HuH-7.5 (cell line): ENCODE measurements at places on chromosomes 13 and 19.
A peak's percentile ranks its signal among the peaks of the same experiment; 100 is the strongest.

- no peak for DNase-seq
Observed at GRCh38 chr13:50626101-50626547, 217.4 kb downstream of the DLEU7 start.

DNA sequence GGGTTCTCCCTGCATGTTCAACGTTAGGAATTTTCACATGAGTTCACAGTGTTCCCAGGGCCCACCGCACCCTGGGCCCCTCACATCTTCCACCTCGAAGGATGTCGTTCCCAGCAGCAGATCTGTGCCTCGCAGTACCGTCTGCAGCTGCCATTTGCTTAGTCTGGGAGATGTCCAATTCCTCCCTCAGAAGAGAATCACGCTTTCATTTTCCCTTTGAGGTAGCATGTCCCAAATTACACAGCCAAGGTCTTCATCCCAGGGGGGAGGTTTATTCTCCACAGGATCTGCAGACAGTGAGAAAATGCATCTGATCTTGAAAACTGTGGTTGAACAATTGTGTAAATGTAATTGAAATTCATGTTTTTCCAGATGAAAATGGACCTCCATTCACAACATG lies 150.2 kb downstream of the DCT start:
- no peak for DNase-seq

- DNase-seq: no peak
Observed at GRCh38 chr13:24005755-24006281, 108.5 kb upstream of the C1QTNF9B start.

DNA sequence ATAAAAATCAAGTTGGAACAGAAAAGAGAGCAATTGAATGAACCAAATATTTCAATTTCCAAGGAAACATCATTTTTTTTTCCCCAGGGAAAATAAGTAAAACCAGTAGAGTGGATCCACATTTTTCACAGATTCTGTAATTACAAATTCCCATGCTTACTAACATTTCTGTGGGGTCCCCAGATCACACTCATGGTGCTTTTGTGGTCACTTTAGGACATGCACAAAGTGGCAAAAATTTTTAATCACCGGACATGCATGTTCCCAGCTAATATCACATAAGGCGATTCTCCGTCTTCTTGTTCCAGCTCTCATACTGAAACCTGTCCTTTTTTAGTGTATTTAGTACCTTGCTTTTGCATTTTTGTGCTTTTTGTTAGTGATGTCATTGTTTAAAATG lies 748.2 kb upstream of the SLITRK1 start:
- no peak for DNase-seq

- DNase-seq: peak; percentile 99
Observed at GRCh38 chr19:8505680-8506401, 3.4 kb upstream of the PRAM1 start.

DNA sequence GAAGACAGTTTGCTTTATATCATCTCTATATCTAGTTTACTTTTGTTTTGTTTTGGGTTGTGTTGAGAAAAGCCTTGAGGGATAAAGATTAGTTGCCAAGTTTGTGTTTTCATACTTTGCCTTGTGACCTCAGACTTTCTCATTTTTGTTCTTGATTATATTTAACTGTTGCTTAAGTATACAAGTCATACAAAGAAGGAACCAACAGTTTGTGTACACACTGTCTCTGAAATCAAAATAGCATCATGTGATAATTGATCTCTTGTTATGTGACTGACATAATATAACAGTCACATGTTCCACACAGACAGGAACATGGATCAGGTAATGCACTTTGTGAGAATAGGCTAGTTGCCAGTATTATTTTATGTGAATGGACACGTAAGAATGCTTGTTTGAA lies 70.8 kb downstream of the SHISA2 start:
- no peak for DNase-seq

DNA sequence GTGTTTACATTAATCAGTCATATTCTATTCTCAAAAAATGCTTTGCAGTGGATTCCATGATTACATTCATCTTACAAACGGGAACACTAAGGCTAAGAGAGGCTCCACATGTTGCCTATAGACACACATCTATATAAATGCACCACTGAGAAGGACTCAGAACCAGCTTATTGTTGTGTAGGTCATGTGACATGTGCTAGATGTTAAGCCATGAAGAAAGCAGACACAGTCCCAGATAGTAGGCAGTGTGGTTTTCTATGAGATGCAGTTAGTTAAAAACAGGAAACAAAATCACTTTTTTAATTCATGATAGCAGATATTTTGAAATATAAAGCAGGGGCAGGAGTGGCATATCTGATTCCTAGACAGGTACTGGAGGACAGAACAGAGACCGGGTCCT lies 10.7 kb downstream of the SIGLEC6 start:
- no peak for DNase-seq

GRCh38 chr19:40217027-40217810 lies 965 bp downstream of the TTC9B start:
- DNase-seq: no peak

DNA sequence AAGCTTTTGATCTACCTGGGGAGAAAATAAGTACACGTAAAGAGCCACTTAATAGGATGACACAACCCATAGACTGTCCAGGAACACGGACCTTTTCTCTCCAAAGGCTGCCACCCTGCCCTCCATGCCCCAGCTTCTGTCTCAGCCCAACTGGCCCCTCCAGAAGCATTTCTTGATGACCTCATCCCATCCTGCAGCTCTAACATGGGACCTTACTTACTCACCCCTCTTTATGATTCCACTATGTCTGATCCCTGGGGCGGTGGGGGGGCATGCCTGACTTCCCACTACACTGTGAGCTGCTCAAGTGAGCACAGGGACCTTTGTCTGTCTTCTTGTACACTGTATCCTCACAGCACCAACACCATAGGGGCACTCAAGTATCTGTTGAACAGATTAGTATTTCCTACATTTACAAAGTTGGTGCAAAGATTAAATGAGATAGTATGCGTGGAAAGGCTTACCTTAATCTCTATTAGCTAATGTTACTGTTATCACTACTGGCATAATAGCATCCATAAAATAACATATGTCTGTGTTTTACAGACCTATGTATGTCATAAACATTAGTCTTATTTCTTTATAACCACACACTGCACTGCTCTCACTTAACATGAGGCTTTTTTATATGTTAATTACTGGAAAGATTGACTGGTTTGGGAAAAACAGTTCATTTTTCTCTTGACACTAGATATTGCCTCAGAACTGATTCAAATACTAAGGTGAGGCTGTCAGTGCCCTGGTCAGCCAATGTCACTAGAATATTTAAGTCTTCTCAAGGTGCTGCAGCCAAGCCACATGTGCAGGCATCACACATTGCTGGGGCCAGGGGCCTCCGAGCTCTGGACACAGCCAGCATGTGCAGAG lies 100.9 kb downstream of the FOXO1 start:
- no peak for DNase-seq

GRCh38 chr19:47005164-47005641 lies 14.4 kb upstream of the NPAS1 start:
- DNase-seq: no peak

DNA sequence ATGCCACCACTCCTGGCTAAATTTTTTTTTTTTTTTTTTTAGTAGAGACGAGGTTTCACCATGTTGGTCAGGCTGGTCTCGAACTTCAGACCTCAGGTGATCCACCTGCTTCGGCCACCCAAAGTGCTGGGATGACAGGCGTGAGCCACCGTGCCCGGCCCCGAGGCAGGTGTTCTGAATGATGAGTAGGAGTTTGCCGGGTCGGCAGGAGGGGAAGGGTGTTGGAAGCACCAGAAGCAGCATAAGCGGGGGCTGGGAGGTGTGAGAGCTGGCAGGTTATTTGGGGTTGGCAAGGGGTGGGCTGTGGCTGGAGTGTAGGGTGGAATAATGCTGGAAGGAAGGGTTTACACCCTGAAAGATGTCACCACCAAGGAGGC lies 1.8 kb downstream of the SPPL2B start:
- no peak for DNase-seq

DNA sequence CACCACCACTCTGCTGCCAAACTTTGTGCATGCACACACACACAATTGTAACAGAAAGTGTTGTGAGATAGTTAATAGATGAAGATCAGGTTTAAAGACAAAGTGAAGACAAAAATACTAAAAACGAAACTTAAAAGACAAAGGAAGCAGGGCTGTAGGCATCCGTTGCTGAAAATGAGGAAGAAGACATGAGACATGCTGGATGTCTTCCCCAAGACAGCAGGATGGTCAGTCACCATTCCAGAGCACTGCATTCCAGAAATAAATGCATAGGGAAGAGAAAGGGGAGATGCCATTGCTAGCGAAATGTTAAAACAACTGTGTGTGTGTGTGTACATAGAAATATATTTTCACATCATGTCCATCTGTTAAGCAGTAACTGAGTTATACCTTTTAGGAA lies 520.1 kb downstream of the SUCLA2 start:
- no peak for DNase-seq

DNA sequence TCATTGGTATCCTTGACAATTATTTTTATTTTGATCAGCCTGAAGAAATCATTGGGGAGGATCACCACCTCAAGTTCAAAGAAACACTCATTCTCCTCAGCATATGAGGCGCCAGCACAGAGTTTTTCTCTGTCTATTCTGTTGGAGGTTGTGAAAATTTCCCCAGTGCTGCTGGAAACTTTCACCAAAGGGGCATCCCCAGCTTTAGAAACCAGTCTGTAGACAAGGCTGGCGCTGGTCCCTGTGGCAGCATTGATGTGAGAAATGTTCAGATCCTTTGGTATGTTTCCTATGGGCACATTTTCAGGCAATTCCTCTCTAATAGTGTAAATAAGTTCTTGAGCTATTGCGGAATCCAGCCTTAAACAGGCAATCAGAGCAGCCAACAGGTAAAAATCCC lies 2.1 kb downstream of the PCDH9 start:
- DNase-seq: no peak

- no peak for DNase-seq
Observed at GRCh38 chr13:20231839-20232555, at the start of gene GJB6. Gene GJB6 (minus strand): TSS chr13:20232319. CDS start chr13:20223480, 8,839 bp downstream.

GRCh38 chr13:112995395-112996191 lies 26.6 kb downstream of the MCF2L start:
- no peak for DNase-seq

GRCh38 chr19:48963371-48964204 lies 1.5 kb upstream of the FTL start:
- DNase-seq: peak; percentile 91

DNA sequence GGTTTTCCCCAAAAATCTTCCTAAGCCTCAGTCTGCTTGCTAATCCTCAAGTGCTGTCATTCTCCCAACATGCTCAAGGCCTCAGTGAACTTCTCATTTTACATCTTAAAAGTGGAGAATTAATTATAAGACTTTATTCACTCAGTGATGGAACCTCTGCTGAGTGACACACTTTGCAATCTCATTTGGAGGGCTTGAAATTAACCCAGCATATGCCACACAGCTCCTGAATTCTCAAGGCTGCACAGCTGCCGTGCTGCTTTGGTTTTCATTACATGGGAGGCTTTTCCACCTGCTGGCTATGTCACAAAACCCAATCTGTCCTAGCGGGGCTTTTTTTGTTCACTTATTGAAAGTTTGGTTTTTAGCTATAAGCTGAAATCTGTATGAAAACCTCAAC lies 28.3 kb upstream of the SERPINE3 start:
- no peak for DNase-seq

- no peak for DNase-seq
Observed at GRCh38 chr13:82797876-82798275, 1084.4 kb downstream of the SLITRK1 start.

DNA sequence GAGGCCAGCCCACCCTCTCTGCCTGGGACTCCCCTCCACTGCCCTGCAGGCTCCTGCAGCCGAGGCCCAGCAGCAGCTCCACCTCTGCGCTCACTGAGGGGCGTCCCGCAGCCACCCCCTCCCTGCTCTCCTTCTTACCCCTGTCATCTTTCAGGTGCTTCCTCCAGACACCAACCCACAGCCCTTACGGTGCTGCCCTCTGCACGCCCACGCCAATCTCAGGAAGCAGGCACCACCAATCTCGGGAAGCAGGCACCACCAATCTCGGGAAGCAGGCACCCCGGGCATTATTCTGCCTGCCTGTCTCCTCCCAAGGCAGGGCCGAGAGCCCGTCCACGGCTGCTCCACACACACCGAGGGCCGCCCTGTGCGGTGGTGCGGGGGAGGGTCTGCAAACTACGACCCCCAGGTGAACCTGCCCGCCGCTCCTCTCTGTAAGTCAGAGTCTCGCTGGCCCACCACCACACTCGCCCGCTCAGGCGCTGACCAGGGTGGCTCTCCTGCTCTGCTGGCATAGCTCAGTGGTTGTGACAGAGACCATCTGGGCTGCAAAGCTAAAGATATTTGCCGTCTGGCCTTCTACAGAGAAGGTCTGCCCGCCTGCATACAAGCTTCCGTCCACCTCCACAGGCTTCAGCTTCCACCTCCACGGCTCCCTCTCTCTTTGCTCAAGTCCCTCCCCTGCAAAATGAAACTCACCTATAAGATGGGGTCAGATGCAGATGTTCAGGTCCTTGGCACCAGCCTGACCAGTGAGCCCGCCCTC lies 2.9 kb downstream of the LSM7 start:
- DNase-seq: no peak

DNA sequence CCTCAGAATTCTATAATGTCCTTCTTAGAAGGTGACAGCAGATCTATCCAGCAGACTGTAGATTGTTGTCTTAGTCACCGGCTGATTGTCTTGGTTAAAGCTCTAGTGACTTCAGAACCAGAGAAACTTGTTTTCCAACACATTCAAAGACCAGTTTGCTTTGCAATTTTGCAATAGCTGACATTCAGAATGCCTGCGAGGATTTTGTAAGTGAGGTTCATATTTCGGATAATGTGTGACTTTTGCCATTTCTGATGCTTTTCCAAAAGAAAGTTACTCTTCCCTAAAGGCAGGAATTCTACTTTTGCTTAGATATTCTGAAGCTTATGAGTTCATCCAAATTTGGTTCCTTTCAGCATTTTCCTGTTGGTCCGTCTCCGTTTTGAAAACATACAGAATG lies 13.2 kb downstream of the SPINT2 start:
- DNase-seq: no peak

GRCh38 chr13:41212881-41213280 lies 18.5 kb upstream of the KBTBD7 start:
- no peak for DNase-seq

- no peak for DNase-seq
Observed at GRCh38 chr19:19425170-19425875, 19.8 kb downstream of the GATAD2A start.

DNA sequence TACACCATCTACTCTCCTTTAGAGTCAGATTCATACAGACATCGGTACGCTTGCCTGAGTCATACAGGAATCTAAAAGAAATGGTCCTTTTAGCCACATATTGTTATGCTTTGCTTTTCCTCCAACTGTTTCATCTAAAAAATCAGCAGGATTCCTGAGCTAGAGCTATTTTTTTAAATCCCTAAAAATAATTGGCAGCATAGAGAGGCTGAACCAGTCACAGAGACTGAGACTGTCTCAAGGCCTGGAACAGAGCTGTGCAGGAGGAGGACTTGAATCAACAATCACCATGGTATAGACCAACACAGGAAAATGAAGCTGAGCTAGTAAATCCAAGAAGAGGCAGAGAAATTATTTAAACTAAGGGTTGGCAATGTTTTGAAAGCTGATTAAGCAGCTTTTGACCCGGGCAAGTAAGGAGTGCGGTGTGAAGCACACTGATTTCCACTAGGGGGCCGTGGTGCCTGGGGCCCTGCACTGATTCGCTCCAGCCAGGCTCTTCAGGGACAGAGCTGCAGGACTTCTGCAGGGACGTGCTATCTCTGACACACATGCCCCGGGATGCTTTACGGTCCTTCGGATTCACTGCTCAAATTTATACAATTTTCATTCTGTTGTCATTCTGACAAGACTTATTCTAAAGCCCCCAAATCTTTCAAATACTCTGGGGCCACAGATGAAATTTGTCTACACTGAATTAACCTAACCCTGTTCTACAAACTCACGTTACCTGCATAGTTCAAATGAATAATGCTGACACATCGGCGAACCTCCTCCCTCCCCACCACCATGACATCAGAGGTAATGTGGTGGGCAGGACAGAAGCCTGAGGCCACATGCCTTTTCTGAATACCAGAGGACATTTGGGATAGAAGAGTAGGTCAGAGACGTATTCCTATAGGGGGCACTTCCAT lies 87.6 kb upstream of the SLC15A1 start:
- DNase-seq: peak; percentile 38
